ENCODE measurements at places on chromosomes 12 and 14.

DNA sequence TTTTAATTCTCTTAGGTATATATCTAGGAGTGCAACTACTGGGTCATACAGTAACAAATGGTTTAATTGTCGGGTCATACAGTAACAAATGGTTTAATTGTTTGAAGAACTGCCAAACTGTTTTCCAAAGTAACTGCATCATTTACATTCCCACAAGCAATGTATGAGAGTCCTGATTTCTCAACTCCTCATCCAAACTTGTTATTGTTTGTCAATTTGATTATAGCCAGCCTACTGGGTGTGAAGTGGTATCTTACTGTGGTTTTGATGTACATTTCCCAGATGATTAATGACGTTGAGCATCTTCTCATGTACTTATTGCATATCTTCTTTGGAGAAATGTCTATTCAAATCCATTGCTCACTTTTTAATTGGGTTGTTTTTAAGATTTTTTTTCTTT is 67.6 kb upstream of the CFL2 start:
- DNase-seq, result no peak

DNA sequence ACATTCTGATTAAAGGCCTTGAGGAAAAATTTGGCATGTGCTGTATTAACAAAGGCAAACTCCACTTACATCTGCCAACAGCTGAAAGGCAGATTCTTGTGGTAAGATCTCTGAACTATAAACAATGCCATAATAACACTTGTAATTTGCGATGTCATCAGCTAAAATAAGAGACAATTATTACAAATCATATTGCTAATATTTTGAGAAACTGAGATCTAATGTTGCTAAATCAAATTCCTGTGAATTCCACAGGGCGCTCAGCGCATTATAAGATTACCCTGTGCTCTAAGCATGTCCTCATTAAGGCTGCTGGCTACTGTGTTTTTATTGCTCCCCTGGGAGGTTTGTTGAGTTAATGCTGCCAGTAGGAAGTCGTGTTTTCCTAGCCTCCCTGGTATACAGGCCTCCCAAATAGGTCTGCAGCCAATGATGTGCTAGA is 244.8 kb downstream of the DACT1 start:
- DNase-seq, result no peak

DNA sequence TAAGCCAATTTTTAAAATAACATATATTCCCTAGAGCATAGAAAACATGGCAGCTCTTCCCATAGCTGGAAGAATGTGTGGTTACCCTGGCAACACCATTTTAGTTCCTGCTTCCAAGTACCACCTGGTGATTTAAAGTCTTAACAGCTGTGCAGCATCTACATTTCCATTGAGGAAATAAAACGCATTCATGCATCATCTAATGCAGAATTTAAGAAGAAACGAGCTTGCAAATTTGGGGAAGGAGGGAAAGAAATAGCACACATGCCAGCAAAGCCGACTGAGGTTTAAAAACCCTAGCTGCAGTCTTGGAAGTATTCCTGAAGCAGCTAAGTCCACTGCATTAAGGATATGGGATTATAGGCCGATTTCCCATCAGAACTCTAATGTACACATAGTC is 22.8 kb upstream of the SLC38A2 start:
- no peak for DNase-seq

DNA sequence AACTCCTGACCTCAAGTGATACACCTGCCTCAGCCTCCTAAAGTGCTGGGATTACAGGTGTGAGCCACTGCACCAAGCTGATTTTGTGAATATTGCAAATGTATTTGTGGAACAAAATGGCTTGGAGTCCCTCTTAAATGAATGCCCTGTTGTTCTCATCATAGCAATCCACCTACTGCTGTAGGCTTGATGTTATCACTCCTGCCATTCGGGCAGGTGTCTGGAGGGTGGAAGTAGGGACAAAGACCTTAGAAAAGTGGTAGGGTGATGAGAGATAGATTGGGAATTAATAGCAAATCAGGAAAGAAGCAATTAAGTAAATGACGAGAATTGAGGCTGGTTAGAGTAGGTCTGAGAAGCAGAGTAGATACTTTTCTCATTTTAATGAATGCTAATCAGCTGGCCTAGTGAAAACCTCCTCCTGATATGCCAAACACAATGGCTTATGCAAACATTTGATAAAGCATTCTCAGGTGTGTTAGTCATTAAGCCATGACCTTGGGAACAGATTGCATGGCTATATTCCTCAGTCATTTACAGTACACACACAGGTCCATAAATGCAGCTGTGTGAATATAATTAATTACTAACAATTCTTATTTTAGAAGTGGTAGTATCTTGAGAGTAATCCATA is 60.5 kb upstream of the USP44 start:
- no peak for DNase-seq

DNA sequence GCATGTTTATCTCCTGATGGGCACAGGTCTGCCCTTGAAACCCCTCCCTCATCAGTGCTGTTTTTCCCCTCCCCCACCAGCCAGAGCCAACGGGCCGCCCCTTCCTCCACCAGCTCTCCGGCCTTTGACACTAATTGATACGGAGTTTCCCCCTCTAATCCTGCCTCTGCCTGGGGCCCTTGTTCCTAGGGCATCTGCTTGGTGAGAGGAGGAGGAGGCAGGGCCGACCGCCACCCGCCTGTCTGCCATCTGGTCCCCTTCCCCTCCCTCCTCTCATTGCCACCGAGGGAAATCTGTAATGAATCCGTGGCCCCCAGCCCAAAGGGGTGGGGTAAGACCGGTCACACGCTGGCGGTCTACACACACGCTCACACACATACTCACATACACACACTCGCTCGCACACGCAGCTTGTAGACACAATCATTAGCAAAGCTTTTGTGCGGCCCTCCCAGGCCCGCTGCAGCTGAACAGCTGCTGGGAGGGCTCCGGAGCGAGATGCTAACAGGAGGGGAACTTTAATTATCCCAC is 27.4 kb downstream of the SRRM4 start:
- no peak for DNase-seq

GRCh38 chr14:58864751-58865513 is 227.2 kb downstream of the DACT1 start:
- no peak for DNase-seq

- DNase-seq, result no peak
Observed at GRCh38 chr12:109554761-109555160, 18.5 kb downstream of the MMAB start.

- DNase-seq, result no peak
Observed at GRCh38 chr12:52691841-52692150, 11.5 kb downstream of the KRT77 start.

GRCh38 chr14:80607430-80608190 is 333.9 kb downstream of the CEP128 start:
- DNase-seq, result no peak

DNA sequence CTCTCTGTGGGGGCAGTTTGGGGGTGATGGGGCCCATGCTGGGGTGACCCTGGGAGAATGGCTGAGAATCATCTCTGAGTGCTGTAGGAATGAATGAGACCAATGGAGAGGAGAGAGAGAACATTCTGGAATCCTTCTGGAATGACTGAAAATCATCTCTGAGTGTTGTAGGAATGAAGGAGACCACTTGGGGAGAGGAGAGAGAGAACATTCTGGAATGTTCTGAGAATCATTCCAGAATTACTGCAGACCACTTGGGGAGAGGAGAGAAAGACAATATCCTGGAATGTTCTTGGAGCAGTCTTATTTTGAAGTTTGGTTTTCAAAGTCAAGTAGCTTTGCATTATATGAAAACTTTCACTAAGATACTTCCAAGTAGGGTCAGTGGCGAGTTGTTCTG is 64.3 kb downstream of the ZNF664 start:
- DNase-seq, result no peak

- DNase-seq, result no peak
Observed at GRCh38 chr14:56115334-56115870, 2.8 kb upstream of the PELI2 start.

DNA sequence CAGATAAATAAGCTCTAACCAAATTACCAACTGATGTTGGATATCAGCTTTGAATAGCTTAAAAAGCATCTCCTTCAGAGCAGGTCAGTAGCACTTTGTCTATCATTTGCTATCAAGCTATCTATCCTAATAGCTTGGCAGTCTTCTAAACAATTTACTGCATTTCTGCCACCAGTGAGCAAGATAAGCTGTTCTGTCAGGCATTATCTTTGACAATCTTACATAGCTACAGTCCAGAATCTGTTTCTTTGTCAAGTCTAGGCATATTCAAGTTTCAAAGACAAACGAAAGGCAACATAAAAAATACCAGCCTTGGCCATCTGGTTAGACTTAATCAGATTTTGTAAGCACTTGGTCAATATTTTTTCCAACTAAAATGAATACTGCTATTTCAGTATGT is 5.6 kb downstream of the ARMH4 start:
- DNase-seq, result no peak

DNA sequence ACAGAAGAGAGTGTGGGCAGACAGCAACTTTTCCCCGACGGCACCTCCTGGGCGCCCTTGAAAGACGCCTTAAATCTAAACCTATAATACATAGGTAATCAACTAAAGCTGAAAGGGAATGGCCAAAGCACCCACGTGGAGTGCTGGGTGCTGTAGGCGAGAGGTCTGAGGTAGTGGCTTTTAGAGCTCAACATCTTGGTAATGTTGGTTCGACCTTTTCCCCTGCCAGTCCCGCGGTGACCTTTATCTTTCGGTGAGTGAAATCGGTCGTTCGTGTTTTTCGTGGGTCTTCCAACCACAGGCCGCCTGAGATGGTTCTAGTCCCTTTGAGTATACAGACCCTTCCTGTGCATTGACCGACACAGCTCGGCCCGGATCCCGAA is 9.1 kb downstream of the OR6S1 start:
- no peak for DNase-seq

DNA sequence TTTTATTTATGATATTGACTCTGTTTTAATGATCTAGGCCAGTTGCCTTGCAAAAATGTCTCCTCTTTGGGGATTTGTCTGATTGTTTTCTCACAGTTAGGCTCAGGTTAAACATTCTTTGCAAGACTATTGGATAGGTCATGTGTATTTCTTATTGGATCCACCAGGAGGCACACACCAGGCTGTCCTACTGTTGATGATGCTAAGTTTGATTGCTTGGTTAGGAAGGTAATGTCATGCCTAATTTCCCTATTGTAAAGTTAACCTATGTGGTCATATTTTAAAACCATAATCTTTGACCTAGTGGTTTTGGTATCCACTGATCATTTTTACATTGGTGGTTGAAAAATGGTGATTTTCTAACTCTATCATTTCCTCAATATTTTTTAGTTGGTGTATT is 137.1 kb downstream of the BRMS1L start:
- no peak for DNase-seq

- DNase-seq, result no peak
Observed at GRCh38 chr14:51597261-51598001, 54.3 kb upstream of the FRMD6 start.

DNA sequence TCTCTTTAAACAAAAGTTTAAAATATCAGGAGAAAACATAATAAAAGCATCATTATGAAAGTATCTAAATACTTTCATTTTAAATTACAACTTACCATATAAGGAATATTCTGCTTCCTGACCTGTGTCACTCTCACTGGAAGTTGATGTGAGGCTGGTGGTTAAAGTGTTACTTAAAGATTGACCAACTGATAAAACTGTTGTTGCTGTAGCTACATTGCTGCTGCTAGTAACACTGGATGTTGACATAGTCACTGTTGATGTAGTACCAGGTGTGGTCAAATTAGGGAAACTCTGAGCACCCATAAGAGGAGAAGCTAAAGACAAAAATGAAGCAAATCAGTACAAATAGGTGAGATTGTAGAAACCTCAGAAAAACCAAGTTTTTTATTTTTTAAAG is 79.9 kb downstream of the HECTD1 start:
- DNase-seq, result no peak

GRCh38 chr12:113108308-113108707 is 27.3 kb downstream of the RASAL1 start:
- no peak for DNase-seq

DNA sequence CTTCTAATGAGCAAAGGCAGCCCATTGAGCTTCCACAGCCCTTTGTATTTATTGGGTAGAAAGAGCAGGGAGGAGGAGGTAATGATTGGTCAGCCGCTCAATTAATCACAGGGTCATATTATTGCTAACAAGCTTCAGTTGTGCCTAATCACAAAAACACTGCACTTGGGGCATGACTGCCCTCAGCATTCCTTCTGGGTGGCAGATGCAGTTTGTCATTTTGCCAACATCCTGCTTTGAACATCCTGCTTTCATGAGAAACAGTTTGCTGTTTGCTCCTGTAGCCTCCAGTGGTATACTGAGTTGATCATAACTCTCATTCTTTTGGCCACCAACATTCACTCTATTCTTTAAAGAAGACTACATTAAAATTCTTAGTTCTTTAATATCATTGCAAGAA is 462.9 kb upstream of the MIS18BP1 start:
- DNase-seq, result no peak

GRCh38 chr12:19038209-19038608 is 91.3 kb upstream of the PLEKHA5 start:
- no peak for DNase-seq

- DNase-seq, result no peak
Observed at GRCh38 chr12:52730383-52730782, 27.1 kb upstream of the KRT77 start.

GRCh38 chr14:71236487-71236886 is 329.2 kb downstream of the PCNX1 start:
- DNase-seq, result no peak

DNA sequence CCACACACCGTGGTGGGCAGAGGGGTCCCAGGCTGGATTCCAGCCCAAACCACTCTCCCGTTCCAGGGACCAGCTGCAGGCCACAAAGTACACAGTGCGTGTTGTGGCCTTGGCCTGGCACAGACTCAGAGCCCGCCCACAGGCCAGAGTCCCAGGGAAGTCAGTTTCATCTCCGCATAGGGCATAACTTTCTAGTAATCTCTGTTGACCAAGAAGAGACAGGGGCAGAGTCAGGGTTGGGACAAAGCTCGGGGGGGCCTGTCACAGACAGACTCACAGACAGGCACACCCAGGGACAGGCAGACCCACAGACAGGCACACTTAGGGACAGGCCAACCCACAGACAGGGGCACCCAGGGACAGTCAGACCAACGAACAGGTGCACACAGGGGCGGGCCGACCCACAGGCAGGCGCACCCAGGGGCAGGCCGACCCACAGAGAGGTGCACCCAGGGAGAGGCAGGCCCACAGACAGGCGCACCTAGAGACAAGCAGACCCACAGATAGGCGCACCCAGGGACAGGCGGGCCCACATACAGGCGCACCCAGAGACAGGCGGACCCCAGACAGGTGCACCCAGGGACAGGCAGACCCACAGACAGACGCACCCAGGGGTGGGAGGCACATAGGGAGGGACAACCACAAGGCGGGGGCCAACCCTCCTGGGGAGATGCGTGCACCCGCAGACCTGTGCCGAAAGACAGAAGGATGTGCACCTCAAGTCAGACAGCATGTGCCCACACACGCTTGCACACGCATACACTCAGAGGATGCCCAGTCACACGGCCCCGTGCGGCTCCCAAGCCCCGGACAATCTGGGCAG is 323.3 kb upstream of the RTL1 start:
- DNase-seq, result no peak
